ENCODE measurements at places on chromosomes 6 and 20. TPM values are rescaled to one million over a fixed set of nuclear protein-coding genes. Genes with fewer than 3 reads are reported as not detected.

Gene AGPAT4
- 3.3 TPM for total RNA-seq

Gene FUT9
- under 0.01 TPM for total RNA-seq

Gene HCRTR2
- total RNA-seq = not detected

Gene ZNF184
- 16.0 TPM for total RNA-seq

Gene SF3B5
- 86.1 TPM for total RNA-seq

Gene SLC17A9
- total RNA-seq = 2.0 TPM

Gene MICA
- 7.1 TPM for total RNA-seq

Gene TMEM170B
- total RNA-seq = 17.5 TPM

Gene GNAS-AS1
- 0.10 TPM for total RNA-seq

Gene RBCK1
- total RNA-seq = 49.4 TPM
